Parietal lobe (tissue), 2 donors: ENCODE measurements at places on chromosomes 2 and 18. TPM values are rescaled to one million over a fixed set of nuclear protein-coding genes. Genes with fewer than 3 reads are reported as not detected.

ADI1 gene
- total RNA-seq, result 10.0 TPM

C1QL2 gene
- 1.6 TPM for total RNA-seq

ITPRIPL1 gene
- total RNA-seq, result 4.7 TPM

PAX8 gene
- total RNA-seq, result 0.31 TPM

PSMA8 gene
- not detected for total RNA-seq

IL1R2 gene
- not detected for total RNA-seq

IL36G gene
- not detected for total RNA-seq

PLCD4 gene
- 2.2 TPM for total RNA-seq

DDX1 gene
- total RNA-seq, result 112 TPM

GULP1 gene
- 54.1 TPM for total RNA-seq

LINC00305 gene
- total RNA-seq, result not detected

LYPD6B gene
- 13.8 TPM for total RNA-seq

GAREM1 gene
- 33.5 TPM for total RNA-seq

LCT gene
- not detected for total RNA-seq

PTH2R gene
- 2.8 TPM for total RNA-seq

BCL2L11 gene
- total RNA-seq, result 7.5 TPM

CCDC74B gene
- 5.6 TPM for total RNA-seq

ACTR1B gene
- total RNA-seq, result 40.7 TPM
